Forelimb muscle (tissue), 1 donor: ENCODE measurements at places on chromosomes 6 and 20. TPM values are rescaled to one million over a fixed set of nuclear protein-coding genes. Genes with fewer than 3 reads are reported as not detected.

SLC17A1 gene
- polyA plus RNA-seq, result not detected

DNA sequence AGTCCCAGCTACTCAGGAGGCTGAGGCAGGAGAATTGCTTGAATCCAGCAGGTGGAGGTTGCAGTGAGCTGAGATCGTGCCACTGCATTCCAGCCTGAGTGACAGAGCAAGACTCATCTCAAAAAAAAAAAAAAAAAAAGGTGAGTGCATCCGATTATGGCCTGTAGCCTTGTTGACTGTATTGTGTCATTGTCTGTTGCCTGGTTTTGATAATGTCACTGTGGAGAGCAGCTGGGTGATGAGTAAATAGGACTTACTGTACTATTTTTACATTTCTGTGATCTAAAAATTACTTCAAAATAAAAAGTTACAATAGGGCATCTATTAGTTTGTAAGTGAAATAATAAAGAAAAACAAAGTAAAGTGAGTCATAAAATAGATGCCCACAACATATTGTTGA is 134.1 kb upstream of the SALL4 start:
- no peak for DNase-seq

DNA sequence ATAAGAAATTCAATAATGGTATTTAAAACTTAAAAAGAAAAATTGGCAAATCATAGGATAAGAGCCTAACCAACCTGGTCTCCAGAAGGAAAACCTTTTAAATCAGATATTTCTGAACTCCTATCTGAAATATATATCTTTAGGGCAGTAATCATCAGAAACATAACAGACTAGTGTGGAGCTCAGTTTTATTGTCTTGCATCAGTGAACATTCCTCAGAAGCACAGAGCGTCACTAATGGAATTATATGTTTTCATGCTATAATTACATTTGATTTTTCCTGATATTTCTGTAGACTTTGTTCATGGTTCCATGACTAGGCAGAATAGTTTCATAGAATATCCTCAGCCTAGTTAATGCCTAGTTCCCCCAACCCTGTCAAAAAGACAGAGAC is 262.2 kb downstream of the EYA4 start:
- no peak for DNase-seq

DNA sequence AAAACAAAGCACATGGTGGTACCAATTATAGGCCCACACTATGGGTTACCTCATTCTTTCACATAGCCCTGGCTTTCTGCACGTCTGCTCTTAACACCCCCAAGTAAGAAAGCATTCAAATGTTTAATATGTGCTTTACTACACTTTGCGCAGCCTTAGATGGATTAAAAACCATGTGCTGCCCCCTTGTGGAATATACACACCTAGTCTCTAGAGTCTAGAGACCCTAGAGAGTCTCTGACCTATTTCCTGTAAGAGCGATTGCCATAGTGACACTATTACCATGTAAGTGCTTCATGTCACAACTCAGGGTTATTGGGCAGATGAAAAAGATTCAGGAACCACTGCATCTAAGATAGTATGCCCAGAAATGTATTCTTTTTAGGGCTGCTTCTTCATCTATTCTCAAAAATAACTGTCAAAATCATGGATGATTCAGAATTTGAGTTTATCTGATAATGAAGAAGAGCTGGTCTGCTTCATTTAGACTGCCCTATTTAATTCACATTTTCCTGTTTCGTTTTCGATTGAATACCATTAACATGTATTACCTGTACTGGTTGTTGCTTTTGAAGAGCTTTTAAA is 186.3 kb downstream of the ADGB start:
- no peak for DNase-seq

- DNase-seq, result no peak
These were observed 6.2 kb downstream of the ZBTB2 start for GRCh38 chr6:151385177-151385576.

DNA sequence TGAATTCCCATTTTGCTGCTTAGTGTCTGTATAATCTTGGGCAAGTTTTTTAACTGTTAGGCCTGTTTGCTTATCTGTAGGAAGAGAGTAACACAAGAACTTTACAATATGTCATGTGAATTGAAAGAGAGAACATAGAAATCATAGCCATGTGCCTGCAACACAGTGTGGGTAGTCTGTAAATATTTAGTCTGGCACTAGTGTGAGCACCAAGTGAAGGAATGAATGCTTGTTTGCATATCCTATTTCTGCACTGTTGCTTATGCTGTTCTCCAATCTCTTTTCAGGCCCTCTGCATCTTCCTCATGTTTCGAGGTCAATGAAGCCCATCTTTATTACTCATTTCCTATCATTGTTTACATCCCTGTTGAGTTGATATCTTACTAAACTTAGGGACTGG is 49.2 kb downstream of the CBFA2T2 start:
- DNase-seq, result no peak
